ENCODE measurements at places on chromosomes 16 and 17.

- no peak for DNase-seq
Observed at GRCh38 chr16:89764711-89765201, 43.4 kb downstream of the ZNF276 start.

DNA sequence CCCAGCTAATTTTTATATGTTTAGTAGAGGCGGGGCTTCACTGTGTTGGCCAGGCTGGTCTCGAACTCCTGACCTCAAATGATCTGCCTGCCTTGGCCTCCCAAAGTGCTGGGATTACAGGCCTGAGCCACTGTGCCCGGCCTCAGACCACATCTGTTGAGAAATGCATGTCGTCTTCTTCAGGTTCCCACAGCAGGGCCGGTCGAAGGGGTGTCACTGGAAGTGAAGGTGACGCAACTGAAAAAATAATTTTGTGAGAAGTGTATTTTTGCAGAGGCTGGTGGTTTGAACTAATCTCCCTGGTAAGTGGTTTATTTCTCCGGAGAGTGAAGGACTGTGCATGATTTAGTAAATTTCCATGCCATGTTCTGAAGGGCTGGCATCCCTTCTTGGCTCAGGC lies 33.4 kb upstream of the IL34 start:
- DNase-seq, result no peak

DNA sequence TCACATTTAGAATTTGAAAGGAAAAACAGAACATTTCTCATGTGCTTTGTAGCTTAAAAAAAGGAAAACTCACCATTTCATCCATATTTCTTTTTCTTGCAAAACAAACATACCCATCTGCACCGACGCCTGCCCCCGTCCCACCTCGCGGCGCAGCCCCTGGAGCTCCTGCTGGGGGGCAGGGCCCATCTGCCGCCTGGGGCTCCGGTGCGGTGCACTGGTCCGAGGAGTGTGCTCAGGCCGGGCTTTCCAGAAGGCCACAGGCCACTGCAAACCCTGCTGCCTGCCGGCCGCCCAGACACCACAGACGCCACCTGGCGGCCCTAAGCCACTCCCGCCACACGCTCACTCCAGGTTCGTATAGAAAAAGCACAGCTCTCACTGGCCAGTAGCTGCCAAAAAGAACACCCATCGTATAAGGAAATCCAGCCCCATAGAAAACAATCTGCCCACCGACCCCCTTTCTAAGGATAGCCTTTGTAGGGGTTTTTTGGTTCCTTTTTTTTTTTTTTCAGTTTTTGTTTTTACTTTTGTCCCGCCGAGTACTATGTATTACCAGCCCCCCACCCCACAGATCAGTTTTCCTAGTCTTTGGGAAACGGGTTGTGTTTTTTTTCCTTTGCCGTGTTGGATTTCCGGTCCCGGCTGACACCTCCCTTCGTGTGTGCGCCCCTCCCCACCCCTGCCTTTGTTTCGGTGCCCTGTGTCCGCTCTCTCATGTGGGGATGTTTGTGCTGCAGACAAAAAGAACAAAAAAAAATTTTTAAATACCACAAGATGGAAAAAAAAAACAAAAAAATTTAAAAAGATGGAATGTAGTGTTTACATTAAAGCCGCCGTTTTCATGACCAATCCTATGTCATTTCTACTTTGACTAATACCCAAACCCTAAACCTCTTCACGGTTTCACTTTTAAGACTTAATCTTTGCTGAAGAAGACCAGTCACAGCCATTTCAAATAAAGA lies 68.8 kb downstream of the AMFR start:
- DNase-seq, result no peak

GRCh38 chr17:79022507-79022991 lies 1.4 kb upstream of the C1QTNF1 start:
- no peak for DNase-seq

DNA sequence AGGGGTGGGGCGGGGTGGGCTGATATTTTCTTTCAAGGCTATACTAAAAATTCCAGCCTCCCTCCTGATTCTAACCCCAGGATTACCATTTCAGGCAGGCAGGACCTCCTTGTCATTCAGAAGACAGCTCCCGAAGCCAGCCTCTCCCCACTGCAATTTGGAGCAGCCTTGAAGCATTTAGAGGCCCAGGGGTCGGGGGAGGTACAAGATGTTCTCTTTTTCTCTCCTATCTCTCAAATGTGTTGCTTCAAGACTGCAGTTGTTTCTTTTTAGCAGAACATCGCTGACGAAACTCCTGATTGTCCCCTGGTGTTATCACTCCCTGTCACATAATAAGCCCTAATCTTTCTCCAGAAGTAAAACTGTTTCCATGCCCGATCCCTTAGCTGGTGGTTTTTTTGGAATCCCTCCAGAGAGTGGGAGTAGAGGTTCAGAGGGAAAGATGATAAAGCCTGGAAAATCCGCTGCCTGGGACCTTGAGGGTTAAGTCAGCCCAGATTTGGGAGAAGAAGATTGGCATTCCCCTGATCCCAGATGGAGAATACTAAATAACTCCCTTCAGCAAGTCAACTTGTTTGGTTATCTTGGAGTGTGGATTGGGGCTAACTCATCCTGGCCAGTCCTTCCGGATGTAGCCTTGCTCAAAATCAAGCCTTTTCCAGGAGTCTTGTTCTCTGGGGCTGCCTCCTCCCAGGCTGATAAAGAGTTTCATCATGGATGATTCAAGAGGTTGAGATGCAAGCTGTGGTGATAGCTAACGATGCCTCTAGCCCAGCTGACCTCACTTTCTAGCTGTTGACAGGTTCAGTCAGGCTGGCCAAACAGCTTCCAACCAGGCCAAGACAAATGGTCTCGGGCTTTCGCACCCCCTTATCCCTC lies 71.3 kb downstream of the SOX9 start:
- no peak for DNase-seq

- DNase-seq, result no peak
Observed at GRCh38 chr17:18177722-18178121, 5.9 kb upstream of the ALKBH5 start.

DNA sequence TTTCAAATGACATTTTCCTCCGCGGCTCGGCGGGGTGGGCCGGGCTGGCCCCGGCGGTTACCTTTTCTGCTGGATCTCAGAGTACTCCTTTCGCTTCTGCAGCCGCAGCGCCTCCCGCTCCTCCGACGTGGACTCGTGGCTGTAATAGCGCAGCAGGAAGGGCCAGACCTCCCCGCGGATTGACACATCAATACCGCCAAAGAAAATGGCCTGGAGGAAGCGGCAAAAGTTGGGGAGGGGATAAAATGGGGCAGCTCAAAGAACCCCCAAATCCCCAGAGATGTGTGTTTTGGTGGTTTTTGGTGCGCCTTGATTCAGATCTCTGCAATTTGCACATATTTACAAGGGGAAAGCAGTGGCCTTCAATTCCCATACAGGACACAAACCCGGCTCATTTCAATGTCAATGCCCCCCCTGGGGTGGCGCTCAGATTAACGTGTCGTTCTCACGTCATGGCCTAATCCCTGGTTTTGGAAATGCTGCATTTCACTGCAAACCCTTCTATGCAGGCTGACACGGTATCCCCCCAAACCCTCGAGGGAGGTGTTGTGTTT lies 85.9 kb downstream of the TBC1D16 start:
- no peak for DNase-seq

DNA sequence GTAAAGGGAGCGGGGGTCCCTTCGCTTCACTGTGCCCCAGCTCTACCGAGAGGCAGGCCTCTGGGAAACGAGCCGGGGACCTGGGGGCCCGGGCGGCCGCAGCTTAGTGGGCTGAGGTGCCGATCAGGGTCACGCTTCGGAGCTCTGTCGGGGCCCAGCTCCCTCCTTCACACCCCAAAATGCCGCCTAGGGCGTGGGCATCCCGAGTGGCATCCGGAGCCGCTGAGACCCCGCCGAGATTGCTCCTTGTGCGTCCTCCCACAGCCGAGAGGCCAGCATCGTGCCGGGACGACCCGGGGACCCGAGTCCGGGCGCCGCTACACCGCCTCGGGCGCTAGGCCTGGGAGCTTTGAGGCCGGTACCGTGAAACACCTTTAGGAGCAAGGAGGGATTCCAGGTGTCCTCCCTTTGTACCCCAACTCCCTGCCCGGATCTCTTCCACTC lies 1.3 kb downstream of the SALL1 start:
- DNase-seq, result no peak

DNA sequence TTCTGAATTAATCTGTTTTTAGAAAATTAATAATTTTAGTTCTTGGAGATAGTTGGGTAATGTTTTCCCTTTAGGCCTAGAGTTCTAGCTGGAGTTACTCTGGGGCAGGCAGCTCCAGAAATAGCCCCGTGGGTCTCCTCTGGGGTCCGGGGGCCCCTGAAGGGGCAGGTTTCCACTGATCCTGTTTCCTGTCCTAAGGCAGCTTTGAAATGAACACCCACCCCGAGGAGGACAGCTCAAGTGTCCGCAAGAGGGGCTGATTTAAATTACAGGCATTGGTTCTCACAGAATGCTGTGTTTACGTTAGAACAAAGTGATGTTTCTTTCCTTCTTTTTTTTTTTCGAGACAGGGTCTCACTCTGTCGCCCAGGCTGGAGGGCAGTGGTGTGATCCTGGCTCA lies 23.8 kb downstream of the EEF2K start:
- no peak for DNase-seq

GRCh38 chr17:76272541-76273444 lies 7.6 kb downstream of the UBALD2 start:
- no peak for DNase-seq

GRCh38 chr17:81057079-81057730 lies 22.3 kb downstream of the BAIAP2 start:
- DNase-seq, result no peak
